ENCODE measurements at places on chromosomes 5 and 9.

DNA sequence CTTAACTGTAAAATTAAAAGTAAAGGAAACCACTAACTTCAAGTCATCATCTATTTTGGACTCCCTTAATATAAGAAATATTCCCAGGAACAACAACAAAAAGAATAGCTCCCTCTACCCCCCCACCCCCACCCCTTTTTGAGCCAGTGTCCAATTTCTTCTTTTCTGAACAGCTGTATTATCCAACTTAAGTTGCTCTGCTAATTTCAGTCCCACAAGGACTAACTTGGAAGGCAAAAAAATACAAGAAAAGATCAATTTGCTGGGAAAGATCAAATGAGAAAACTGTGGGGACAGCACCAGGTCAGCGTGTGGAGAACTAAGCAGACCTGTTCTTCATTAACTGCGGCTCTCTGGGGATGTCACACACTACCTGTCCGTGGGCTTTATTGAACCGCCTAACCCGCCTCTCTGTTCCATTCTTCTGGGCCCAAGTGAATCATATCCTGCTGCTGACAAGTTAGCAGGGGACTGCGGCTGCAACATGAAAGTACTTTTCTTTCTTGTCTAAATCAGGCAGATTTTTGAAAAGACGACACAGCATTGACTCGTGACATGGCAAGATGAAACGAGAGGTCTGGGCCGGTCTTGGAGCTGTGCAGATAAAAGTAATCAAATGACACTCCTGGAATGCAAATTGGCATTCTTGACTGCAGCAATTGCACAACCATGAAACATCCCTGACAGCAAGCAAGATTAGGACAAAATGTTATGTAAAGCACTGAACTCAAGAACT is 2.7 kb downstream of the BNC2 start:
- peak; percentile 40 for DNase-seq

DNA sequence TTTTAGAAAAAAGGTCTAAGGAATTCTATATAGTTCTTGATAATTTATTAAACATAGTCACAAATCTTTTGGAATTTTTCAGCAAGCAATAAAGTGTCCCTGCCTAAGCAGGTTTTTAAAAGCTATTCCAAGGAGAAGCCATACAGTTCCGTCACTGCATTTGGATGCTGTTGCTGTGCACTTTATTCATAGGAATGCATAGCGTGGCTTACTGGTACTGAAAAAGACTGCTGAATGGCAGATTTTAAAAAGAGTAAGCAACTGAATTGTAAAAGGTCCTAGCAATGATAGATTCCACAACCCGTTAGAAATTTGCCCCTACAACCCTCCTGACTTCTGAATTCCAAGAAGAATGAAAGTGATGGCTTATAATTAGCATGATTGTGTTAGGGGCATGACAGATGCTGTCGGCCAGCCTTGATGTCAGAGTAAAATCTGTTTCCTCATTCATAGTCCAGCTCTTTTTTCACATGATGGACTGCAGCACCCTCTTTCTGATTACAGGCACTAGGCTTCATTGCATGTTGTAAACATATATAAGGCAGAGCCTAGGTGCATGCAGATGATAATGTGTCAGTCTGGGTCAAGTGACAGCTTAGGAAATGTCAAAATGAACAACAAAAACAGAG is 227.0 kb downstream of the PDE4D start:
- DNase-seq, result no peak

- DNase-seq, result no peak
Measured at GRCh38 chr5:91538179-91538578, 155.1 kb upstream of the ARRDC3 start.

- peak; percentile 82 for DNase-seq
Measured at GRCh38 chr5:40572937-40573336, 106.8 kb upstream of the PTGER4 start.

- no peak for DNase-seq
Measured at GRCh38 chr5:2164586-2164985, 281.9 kb upstream of the IRX4 start.

GRCh38 chr9:99005651-99006050 is 61.9 kb downstream of the COL15A1 start:
- DNase-seq, result no peak

DNA sequence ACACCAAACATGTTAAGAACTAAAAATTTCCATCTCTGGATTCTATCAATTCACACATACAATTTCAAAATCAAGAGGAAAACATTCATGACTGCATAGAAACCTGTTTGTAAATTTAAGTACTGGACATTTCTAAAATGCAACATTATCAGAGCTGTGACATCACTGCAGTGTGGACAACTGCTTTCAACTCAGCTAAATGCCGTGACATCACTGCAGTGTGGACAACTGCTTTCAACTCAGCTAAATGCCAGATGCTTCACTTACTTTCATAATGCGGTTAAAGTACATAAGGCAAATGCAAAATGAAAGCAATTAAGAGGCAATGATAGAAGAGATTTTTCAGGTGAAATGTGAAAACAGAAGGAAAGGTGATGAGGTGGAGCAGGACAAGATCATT is 161.5 kb downstream of the ARL15 start:
- no peak for DNase-seq

DNA sequence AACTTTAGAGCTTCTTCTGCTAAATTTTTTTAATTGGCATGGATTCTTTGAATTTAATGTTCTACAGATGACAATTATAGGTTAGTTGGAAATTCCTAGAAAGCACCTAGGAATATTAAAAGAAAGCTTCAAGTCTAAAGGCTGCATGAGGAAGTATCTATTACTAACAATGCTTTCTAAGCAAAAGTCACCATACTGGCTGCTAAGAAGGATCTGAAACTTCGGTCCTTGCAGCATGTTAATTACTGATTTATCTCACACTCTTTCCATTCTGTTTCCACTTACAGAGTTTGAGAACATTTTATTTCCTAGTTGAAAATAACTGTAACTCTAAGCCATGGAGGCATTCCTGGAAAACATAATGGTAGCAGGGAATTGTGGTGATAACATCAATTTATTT is 8.4 kb downstream of the SEMA6A start:
- no peak for DNase-seq

GRCh38 chr5:11302663-11303062 is 541.6 kb upstream of the DAP start:
- DNase-seq, result no peak

DNA sequence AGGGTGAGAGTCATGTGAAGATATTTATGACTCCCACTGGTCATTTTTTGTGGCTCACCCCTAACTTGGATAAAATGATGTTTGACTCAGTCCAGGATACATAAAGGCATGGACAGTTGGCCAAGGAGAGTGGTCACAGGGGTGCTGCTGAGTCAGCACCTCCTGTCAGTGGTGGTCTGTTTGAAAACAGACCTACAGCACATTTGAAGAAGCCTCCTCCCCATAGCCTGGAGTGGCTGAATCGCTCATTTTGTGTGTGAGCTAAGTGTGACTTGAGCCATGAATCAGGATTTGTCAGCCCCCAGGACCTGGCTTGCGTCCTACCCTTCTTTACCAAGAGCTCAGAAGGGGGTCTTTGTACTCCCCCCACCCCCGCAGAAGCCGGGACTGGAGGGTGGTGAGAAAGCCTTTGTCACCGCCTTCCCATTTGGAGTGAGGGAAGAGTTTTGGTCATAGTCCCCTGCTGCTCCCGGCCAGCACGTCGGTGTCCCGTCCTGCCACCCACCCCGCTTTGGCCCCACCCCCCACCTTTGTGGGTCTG is 35.6 kb downstream of the TRIO start:
- DNase-seq, result peak; percentile 60

DNA sequence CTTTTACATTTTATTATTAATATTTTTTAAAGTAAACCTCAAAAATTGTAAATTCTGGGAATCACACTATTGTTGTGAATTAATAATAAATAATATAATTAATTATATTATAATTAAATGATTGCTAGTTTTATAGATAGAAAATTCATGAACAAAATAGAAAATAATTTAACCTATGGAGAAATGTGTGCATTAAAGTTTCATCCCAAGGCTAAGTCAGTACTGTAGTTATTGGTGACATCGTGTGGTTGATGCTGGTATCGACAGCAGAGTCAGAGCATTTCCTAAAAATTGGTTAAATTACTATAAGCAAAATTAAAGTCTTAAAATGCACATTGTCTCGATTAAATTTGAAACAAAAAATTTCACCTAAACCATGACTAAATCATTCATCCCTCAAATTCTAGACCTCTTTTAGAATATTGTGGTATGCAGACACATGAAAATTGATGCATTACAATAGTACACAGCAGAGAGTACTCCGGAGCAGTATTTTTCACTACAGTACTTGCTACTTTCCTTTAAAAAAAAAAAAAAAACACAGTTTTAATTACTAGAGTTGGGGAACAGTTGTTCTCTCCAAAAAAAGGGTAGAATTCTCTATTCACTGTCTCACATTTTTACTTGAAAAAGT is 73.9 kb downstream of the RORB start:
- DNase-seq, result peak; percentile 24

GRCh38 chr5:997001-997474 is 11.6 kb upstream of the NKD2 start:
- DNase-seq, result no peak

DNA sequence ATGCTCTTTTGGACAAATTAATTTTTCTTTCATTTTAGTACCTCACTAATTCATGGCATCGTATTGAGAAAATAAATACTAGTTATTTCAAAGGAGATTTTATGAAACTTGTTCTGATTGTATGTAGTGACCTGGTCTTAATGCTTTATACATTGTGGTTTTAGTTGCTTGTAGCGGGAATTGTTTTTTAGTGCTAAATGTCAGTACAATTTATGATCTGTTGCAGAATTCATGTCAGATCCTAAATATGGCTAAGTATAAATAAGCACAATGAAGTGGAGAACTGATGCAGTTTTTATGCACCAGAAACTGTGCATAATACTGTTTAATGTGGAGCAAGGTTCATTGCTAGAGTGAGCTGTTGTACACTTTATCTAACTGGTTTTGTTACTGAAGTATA is 308.8 kb downstream of the PJA2 start:
- DNase-seq, result no peak

DNA sequence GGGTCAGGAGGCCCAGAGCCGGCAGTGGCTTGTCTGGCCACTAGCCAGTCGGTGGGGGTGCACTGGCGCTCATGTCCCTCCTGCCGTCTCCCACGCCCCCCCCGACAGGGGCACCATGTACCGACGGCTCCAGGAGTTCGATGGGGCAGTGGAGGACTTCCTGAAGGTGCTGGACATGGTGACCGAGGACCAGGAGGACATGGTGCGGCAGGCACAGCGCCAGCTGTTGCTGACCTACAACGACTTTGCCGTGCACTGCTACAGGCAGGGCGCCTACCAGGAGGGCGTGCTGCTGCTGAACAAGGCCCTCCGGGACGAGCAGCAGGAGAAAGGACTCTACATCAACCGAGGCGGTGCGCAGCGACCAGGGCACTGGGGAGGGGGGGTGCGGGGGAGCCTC is 8.1 kb downstream of the TTC16 start:
- DNase-seq, result no peak

- DNase-seq, result no peak
Measured at GRCh38 chr9:5643005-5643624, 14.2 kb downstream of the RIC1 start.

- DNase-seq, result no peak
Measured at GRCh38 chr9:105621001-105621400, 41.3 kb upstream of the TAL2 start.

- DNase-seq, result no peak
Measured at GRCh38 chr5:76620166-76620565, 3.0 kb downstream of the F2RL2 start.

DNA sequence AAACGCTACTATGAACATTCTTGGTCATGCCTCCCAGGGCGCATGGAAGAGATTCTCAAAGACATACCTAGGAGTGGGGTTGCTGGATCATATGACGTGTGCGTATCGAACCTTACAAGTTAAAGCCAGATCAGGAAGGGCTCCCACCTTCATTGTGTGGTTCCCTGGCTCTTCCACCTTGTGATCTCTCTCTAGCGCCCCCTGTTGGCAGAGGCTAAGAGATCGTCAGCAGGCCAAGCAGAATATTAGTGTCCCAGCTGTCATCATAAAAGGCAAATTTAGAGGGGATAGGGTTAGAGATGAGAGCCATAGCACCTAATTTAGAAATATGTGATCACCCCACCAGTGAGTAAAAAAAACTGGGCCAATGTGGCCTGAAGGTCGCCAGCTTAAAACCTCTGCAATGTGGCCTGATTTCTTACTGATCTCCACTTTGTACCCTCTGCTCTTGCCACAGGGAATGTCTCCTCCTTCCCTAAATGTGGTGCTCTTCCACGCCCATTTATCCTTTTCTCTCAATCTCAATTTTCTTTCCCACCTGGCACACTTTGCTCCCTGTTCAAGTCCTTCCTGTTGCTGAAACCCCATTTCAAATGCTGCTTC is 91.7 kb upstream of the SHB start:
- peak; percentile 75 for DNase-seq

DNA sequence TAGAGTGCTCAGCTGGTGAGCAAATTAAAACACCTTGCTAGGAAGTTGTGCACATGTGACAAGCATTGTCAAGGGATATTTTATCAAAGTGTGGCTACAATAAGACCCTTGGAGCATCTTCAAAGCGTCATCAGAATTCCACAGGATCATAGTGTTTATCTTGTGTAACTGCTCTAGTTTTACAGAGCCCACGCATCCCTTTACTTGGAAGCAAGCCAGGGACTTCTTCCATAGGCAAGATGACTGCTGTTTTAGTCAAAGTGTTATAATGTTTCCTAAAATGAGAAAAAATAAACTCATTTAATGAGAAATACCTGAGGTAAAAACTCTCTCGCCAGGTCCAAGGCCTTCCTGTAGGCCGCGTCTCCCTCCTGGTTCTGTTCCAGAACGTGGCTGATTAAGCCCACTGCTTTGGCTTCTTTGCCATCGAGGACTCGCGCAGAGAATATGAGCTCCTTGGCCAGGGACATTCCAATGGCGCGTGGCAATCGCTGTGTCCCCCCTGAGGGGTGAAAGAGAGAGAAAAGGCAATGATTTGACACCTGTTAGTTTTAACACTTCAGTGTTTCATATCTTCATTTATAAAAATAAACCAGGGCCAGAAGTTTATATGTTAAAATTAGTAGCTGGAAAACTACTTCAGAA is 141.1 kb downstream of the AUH start:
- no peak for DNase-seq

- DNase-seq, result no peak
Measured at GRCh38 chr9:7974335-7974960, 174.9 kb upstream of the DMAC1 start.

DNA sequence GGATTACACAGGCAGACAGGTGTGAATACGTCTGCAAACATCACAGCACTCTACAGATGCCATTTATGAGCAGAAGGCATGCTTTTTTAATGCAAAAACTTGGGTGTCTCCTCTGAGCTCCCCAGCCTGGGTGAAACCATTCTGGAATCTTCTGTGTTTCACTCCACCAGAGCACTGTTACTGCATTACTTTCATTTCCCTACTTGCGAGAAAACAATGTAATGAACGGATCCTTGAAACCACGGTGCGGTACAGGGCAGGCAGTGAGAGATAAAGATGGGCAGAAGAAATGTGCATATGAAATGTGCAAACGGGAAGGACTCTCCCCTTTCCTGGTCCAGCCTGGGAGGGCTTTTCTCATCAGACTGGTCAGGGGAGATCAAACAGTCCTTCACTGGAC is 584.3 kb upstream of the KLF4 start:
- no peak for DNase-seq

DNA sequence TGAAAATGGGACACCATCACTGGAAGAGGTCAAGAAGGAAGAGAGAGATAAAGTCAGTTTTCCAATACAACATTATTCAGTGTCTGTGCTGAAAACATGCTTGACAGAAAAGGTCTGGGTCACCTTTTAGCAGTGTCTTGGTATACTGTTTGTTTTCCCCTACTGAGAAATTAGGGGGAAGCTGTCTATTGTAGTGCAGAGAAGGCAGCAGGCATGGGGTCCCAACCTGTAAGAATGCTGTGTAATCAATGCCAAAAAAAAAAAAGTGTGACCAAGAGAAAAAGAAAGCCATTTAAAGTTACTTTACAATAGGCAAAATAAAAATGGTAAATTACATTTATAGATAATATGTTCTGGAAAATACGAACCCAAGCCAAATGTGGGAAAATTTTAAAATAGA is 139.3 kb downstream of the RAB3C start:
- DNase-seq, result no peak

All from AG20443 (cell line).